ENCODE measurements at places on chromosomes 7 and 10. TPM values are rescaled to one million over a fixed set of nuclear protein-coding genes. Genes with fewer than 3 reads are reported as not detected.

DNA sequence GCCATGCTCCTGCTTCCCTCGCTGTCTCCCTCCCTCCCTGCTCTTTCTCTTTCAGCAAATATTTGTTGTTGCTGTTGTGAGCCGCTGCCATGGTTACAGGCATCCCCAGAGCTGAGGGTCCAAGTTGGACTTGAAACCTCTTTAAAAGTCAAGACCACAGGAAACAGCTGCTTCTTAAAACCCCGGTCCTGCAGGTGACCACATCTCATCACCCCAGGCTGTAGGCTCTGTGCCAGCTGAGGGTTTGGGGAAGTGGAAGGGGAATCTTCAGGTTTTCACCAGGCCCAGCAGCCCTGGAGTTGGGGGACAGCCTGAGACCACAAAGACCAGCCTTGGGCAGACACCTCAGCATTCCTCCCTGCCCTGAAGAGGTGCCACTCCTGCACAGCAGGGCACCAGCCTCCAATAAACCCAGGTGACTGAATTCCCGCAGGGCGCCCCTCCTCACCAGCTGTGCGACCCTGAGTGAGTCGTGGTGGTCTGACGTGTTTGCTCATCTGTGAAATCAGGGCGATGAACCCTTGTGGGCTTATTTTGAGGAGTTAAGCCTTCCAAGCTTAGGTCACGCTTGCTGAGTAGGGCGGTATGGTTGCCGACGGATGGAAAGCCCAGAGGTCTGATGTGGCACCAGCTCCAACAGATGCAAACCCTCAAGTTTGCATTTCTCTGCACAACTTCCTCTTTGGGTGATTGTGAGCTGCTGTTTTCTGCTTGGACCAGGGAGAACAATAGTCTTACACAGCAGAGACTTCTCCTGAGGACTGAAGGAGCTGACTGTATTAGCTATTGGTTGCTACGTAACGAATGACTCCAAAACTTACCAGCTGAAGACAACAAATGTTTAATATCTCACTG, 24.8 kb downstream of the NPTX2 start:
- DNase-seq = no peak

GRCh38 chr7:90836937-90837336, 240.8 kb downstream of the CDK14 start:
- DNase-seq = no peak

- DNase-seq = no peak
Observed at GRCh38 chr10:62043421-62044021, 142.0 kb downstream of the ARID5B start.

GRCh38 chr7:75771224-75771623, 787 bp downstream of the CCL26 start:
- DNase-seq = no peak

DNA sequence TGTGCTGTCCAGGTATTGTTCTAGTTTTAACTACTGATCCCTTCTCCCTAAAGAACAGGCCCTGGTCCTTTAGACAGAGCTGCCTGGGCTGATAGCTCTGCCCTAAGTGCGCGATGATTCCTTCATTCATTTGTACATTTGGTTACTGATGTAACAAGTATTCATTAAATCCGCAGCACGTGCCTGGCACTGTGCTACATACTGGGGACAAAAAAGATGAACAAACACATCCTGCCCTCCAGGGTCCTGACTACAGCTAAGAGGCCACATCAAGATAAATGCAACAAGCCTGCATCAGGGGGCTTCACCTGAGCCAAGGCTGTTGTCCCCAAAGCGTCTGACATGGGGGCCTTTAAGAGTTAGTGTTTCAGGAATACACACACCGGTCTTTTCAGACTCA, 99.0 kb upstream of the PODXL start:
- DNase-seq = no peak

- DNase-seq = peak; percentile 77
Observed at GRCh38 chr10:116787893-116788665, 45.7 kb upstream of the HSPA12A start.

GRCh38 chr10:72687035-72687434, 4.9 kb upstream of the MCU start:
- no peak for DNase-seq

DNA sequence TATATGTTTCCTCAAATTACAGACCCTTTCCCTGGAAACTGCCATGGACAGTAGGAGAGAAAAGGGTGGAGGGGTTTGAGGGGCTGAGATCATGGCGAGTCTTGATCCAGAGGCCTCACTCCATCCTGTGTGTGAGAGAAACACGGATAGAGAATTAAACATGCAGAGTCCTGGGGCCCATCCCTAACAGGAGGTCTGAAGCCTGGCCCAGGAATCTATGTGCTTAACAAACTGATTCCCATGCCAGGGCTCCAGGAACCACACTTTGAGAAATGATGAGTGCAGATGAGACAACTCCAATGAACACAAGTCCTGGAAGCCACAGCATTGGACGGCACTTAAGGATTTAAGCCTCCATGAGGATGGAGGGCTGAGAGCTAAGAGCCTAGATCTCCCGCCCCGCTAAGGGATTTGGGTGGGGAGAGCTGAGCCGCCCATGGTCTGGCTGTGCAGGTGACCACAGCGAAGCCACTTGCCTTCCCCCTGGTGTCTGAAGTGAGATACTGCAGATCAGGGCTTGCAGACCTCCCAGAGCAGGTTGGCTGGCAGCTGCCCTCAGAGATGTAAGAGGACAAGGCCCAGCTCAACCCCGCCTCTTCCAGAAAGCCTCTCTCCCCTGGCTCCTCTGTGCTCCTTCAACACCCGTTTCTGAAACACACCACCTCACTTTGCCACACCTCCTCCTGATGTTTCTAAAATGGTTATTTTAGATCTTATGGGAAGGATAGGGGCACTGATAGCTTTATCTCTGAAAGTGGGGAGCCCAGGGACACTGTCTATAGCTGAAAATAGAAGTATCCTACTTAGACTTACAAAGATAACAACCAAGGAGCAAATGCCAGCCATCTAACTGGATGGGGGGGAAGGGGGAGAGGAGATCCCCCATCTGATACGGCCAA, 24.8 kb upstream of the EIF5AL1 start:
- peak; percentile 38 for DNase-seq

DNA sequence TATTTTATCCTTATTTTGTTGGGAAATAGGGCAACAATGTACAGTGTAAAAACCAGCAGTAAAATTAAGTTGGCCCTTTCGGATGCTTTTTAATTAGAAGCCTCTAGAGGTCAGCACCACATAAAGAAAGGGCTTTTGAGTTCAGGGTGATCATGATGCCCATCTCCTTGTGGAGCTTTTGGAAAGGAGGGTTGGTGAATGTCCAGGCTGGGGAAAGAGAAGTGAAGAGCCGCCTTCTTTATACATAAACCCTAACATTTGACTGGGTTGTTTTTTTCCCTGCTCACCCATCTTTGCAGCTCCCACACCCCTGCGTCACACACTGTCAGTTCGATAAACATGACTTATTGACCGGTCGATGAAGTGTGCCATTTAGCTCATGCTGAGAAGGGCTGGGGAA, 29.8 kb downstream of the MTURN start:
- no peak for DNase-seq

GRCh38 chr7:147047696-147048095, 931.1 kb downstream of the CNTNAP2 start:
- no peak for DNase-seq

- no peak for DNase-seq
Observed at GRCh38 chr7:145106001-145106400, 270.1 kb upstream of the TPK1 start.

DNA sequence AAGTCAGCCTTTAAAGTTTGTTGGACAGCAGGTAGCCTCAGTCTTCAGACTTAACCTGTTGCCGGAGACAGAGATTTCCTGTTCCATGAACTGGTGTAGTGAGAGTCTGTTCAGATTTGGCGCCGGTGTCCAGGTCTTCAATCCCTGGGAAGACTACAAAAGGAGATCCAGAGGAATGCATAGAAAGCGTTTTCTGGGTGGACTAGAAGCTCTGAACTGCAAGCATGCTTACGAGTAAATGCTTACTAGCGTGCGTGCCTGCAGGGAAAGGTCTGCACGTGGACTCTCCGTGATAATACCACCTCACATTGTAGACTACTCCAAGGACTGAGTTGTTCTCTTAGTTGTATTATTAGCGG, 878 bp downstream of the GLRX3 start:
- DNase-seq = no peak

DNA sequence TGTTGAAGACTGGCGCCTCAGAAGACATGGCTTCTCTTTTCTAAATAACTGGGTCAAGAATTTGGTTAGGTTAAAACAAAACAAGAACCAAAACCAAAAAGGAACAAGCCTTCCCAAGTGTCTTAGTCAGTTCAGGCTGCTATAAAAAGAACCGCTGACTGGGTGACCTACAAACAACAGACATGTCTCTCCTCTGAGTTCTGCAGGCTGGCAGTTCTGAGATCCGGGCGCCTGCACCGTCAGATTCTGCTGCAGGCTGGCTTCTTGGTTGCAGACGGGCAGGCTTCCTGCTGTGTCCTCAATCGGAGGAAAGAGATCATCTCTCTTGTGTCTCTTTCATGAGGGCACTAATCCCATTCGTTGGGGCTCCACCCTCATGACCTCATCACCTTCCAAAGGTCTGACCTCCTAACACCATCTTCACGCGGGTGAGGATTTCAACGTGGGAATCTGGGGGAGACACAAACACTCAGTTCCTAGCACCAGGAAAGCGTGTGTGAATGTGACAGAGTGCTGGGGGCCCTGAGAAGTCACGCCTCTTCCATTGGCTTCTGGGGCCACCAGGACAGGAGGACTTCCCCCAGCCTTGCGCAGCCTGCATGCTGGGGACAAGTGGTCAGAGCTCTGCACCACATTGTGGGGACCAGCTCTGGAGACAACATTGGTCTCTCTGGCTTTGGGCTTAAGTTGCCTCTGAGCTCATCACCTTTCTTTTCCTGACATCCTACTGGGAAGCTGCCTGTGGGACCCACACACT, 63.1 kb downstream of the ASB13 start:
- no peak for DNase-seq

DNA sequence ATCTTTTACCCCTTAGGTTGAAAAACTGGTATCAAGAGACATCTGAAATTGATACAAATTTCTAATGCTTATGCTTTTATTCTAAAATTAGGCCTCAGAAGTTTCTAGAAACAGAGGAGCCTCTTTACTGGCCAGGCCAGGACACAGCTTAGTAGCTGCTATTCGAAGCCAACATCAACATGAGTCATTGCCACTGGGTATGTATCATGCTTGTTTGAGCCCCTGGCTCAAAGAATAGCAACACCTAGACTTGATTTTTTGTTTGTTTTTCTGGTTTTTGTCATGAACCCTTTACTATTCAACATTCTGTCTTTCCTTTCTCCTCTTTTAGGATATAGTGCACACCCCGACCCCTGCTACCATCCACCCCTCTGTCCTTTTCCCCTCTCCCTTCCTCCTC, 90.9 kb upstream of the STK17A start:
- DNase-seq = no peak

GRCh38 chr7:121385056-121385799, 10.9 kb downstream of the FAM3C start:
- DNase-seq = no peak

SPDYE8 gene
- total RNA-seq = not detected

NEUROD6 gene
- not detected for total RNA-seq

TUBAL3 gene
- total RNA-seq = 3.3 TPM

UMAD1 gene
- 20.6 TPM for total RNA-seq

ACTR3C gene
- 69.8 TPM for total RNA-seq

TMEM225B gene
- not detected for total RNA-seq

PHTF2 gene
- total RNA-seq = 14.7 TPM

Measured in Peyer's patch (tissue), 4 donors.